ENCODE measurements at places on chromosomes 16 and 17. TPM values are rescaled to one million over a fixed set of nuclear protein-coding genes. Genes with fewer than 3 reads are reported as not detected.

The CCDC102A gene
- total RNA-seq: 8.2 TPM

The NXPH3 gene
- 1.3 TPM for total RNA-seq

- no peak for DNase-seq
Measured at GRCh38 chr17:39675390-39676082, 7.3 kb downstream of the PNMT start.

- no peak for DNase-seq
Measured at GRCh38 chr17:41404024-41404671, 6.7 kb upstream of the KRT31 start.

DNA sequence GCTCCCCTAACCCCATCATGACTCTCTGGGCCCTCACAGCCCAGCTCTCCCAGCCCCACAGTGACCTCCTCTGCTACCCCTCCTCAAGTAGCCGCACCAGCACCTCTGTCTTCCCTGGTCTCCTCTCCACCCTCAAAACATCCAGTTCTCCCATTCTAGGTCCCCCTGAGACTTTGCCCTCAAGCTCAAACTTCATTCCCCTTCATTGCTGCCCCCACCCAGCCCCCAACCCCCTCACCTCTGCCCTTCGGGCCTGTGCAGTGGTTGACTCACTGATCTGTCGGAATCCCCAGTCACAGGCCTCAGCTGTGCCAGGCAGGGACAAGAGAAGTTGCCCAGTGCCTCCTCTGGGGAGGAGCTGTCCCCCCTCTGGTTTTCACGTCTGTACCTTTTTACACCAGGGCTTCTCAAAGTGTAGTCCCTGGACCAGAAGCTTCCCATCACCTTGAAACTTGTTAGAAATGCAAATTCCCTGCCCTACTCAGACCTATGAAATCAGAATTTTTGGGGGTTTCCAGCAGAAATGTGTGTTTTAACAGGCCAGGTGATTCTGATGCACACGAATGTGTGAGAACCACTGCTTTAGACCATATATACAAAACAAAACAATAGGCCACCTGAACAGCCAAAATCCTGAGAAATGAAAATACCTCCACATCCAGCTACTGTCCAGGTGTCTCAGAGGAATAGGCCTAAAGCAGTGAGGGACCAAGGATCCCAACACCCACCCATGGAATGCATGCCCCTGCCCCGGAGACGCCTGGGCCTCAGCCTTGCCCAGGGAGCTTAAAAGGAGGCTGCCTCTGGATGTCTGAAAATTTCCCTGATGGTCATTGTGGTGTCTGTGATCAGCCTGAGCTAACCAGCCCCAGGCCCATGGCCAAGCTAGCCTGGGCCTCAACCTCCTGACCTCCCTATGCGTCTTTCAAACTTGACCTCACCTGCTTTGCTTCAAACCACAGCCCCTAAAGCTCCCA lies 853 bp upstream of the DOK4 start:
- no peak for DNase-seq

- DNase-seq: no peak
Measured at GRCh38 chr16:963913-964312, 6.9 kb downstream of the LMF1 start.

DNA sequence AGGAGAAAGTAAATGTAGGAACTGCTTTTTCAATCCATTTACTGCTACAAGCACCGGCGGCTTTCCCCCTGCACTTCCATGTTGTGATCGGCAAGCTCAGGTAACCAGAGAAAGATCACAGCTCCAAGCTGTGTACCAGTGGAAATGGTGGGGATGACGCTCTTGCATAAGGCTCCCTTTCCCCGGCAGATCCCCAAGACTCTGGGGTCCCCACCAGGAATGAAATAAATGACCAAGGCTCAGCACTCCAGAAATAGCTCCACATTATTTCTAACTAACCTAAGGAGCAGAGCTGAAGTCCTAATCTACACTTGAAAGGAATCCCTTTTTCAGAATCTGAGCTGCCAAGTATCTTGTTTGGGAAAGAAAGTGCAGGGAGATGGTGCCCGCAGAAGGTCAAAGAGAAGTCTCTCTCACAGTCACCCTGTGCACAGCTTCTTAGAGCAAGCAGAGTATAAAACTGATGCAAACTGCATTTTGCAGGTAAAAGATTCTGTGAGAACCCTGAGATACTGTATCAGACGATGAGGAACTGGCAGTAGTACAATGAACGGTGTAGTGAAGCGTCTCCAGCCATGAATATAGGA lies 11.1 kb downstream of the GRB2 start:
- no peak for DNase-seq

All from H9 (cell line).